ENCODE measurements at places on chromosomes 4 and X.

GRCh38 chr4:61199873-61200186, 296 bp upstream of the ADGRL3 start:
- DNase-seq: no peak

- no peak for DNase-seq
These were observed 165.3 kb upstream of the PPP1R2C start for GRCh38 chrX:42943051-42943974.

- no peak for DNase-seq
These were observed 25.3 kb downstream of the SMIM20 start for GRCh38 chr4:25939330-25939729.

DNA sequence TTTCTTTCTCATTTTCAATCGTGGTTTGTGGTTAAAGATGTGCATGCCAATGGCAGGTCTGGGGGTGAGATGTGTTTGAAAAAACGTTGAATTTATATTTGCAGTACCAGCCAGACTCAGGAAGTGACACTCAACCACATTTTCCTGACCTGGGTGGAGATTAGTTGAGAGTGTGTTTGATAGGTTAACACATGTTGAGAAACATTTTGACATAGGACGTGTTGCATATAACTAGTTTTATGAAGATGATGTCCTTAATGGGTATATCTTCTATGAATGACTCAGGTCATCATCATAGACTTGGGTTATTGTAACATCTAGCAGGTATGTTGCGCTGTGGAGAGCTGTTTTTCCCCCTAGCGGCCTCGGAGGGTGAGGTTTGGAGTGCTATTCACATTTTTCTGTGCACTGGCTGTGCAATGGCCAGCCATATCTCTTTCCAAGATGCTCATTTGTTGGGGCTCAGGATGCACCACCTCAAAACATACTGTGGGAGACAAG, 21.7 kb upstream of the CD38 start:
- DNase-seq: no peak

GRCh38 chr4:85968945-85969819, 390.7 kb downstream of the MAPK10 start:
- DNase-seq: peak; percentile 38

- no peak for DNase-seq
These were observed 1568.9 kb upstream of the PABPC4L start for GRCh38 chr4:135770505-135770904.

DNA sequence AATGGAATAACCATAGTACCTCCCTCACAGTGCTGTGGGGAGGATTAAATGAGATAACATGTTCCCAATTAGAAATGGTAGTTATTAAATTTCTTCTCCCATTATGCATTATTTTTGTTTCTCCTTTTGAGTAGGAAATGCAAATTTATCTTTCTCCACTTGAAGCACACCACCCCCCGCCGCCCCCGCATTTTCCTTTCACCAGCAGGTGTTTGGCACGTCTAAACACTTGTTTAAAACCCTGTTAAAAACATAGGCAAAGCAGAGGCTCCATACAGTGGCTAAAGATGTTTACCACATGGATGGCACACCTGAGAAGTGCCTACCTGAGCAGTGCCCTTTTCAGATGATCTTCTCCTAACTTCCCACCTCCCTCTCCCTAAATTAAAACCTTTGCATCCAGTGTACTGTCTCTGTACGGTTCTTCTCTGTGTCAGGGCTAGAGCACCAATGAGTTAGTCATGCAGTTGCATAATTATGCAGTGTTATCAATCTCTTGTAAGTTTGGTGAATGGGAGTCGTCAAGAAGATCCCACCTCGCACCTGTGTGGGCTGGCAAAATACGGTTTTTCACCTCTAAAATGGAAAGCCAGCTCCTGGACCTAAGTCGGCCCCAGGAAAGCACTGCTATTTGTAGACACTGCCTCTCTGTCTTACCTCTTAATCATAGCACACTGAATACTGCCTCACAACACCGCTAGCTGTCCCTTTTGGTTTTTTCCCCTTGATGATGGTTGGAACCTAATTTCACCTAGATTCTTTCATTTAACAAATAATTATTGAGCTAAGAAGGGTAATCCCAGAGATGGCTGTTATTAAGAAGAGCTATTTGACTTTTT, 122.0 kb downstream of the CT47B1 start:
- DNase-seq: no peak

DNA sequence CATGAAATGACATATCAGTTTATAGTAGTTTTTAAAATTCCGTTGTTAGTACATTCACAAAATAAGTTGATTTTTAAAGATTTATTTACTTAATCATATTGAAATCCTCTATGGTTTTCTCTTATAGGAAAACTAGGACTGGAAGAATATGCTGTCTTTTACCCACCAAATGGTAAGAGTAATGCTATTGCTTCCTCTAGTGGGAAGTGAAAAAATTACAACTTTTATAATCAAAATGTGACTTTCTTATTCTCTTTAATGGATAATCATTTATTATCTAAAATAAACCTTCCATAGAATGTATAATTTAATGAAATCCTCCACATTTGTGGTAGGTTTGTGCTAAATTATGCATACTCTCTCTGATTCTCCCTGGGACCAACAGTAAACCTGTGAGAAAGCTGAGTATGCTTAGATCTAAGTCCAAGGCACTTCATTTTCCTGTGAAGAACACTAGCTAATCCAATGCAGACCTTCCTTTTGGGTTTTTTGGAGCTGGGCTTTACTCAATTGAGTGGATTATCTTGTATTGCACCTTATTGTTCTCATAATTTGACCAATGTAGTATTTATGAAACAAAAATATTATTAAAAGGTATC, 136.2 kb downstream of the TBC1D19 start:
- DNase-seq: no peak

GRCh38 chr4:139202991-139203390, 26.0 kb upstream of the ELF2 start:
- DNase-seq: no peak

DNA sequence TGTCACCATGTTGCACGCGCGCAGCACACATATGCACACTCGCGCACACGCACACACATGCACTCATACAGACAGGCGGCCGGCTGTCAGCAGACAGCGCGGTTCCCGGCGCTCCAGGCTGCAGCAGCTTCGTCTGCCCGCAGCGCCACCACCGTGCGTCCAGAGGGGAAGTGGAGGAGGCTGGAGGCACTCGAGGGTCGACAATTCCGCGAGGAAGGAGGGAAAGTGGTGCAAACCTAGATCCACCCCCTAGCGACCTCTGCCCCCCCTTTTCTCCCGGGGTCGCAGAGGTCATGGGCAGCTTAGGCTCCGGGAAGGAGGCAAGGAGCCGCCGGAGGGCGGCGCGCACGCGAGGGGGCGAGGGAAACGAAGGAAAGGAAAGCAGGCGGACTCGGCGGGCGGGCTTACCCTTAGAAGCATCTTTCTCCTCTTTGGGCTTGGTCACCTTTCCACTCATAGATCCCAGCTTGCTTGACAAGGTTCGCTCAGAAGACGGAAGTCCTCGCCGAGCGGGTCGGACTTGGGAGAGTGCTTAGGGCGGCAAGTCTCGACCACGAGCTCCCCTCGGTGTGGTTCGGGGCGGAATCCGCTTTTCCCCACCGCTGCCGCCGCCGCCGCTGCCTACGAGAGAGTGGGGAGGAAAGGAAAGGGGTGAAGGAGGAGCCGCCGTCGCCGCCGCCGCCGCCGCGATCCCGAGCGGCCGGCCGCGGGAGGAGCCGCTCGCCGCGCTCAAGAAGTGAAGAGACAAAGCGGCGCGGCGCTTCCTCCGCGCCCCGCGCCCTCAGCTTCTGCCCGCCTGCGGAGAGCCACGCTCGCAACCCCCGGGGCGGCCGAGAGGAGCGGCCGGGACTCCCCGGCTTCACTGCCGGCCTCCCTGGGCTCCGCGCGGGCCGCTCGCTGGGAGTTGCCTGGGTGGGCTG, 326.6 kb upstream of the F9 start:
- DNase-seq: no peak

GRCh38 chr4:76779740-76780459, 118.0 kb downstream of the SOWAHB start:
- DNase-seq: no peak

- DNase-seq: no peak
These were observed 232.7 kb downstream of the FSTL5 start for GRCh38 chr4:161931089-161931488.

DNA sequence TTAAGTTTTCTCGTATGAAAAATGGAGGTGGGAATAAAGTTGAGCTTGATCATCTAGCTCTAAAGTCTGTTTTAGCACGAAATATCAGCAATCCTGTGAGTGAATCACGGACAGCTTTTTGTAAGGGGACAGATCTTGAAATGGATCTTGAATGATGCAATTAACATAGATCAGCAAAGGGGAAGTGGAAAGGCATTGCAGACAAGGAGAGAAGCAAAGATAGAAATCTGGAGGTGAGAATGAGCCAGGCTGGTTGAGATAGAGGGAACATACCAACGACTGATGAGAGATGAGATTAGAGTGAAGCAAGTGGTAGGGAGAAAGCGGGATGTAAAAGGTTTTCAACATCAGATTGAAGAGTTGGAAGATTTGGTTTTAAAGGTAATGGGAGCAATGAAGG, 4.6 kb upstream of the DGKK start:
- DNase-seq: no peak

- no peak for DNase-seq
These were observed 40.2 kb upstream of the NHSL2 start for GRCh38 chrX:71870208-71871098.

DNA sequence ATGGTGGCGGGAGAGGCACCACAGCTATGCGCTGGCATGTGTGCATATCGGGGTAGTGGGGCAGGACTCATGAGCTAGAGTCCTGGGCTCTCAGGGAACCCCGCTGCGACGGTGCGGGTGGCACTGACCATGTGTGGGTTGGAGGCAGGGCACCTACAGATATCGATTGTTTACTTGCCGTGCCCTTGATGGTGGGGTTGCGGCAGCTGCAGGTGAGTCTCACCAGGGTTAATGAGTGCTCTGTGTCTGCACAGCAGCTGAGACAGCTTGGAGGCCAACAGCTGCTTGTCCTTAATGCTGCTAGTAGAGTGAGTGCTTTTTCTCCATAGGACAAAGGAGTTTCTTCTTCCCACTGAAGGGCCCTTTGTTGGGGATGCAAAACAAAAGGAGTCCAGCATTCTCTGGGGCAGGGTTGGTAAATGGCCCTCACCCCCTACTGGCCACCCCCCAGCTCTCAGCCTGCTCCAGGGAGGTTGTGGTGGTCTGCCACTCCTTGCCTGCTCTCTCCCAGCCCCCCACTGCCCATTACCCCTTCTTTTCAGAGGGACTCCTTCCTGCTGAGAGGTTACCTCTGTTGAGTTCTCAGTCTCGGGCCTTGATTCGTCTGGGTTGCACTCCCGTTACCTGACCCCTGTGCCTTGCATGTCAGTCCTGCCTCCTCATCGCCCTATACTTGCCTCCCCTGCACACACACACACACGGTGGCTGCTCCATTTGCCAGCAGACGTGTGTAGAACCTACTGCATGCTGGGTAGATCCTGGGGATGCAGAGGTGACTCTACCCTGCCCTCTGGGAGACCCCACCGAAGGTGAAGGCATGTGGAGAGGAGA, 52.8 kb downstream of the TBC1D14 start:
- DNase-seq: peak; percentile 84

DNA sequence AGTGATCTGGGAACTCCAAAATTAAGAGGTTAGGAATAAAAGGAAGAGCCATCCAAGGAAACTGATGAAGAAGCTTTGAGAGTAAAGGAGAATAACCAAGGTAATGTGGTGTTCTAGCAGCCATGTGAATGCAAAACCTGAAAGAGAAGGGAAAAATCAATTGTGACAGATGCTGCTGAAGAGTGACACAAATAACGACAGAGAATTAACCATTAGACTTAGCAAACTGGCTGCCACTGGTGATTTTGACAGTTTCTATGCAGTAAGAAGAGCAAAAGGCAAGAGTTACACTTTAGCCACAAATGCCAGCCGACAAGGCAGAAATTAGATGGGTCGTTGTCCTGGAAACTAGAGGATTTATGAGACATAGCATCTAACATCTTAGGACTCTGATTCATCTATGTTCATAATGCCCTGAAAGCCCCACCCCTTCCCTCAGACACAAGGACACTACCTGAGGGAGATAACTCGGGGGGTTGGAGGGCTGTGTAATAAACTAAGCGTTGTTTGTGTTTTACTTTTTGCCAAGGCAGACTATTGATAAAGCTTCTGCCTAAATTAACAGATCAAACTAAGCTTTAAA, 13.0 kb upstream of the TMEM144 start:
- no peak for DNase-seq

- DNase-seq: no peak
These were observed 15.9 kb downstream of the PLRG1 start for GRCh38 chr4:154534296-154534695.

DNA sequence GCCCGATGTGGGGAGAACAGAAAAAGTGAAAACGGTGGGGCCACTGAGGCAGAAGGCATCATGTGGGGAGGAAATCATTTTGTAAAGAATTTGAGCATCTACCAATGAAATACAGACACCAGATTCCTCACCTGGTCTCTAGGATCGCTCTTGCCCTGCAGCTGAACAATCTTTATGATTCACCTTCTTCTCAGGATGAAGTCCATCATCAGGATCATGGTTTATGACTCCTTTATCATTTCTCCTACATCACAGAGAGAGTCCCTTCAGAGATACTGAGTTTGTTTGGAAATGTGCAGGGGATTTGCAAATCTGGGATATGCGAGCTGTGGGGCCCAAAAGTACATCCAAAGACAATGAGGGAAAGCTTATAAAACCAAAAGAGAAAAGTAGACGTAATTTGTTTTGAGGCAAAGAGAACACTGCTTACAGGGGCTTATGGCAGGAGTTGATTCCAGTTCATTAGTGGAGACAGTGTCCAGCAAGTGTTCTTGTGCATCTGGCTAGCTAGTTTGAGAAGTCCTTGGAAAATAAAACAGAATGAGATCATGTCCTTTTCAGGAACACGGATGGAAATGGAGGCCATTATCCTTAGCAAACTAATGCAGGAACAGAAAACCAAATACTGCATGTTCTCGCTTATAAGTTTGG, 15.3 kb upstream of the ANXA5 start:
- no peak for DNase-seq

DNA sequence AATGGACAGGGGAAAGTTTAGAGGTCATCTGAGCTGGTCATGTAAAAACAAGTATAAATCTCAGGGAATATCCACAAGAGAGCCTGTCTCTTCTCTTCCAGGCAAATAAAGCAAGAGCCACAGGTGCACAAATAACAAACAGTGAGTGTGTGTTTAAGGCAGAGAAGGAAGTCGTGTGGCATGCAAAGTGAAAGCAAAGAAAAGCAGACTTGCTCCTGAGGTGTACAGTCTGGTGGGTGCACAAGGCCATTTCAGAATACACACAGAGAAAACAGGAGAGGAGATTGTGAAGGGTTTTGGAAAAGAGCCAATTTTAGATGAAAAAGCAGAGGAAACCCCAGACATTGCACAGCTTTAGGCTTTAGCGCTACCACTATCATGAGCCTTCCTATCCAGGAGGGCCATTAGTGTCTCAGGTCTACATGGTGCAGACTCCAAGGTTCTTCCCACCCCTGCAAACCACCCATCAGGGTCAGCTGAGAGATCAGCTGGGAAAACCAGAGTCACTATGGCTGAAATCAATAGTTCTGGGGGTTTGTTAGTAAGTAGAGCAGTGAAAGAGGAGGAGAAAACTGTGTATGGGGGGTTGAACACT, 355.8 kb downstream of the KLHL4 start:
- no peak for DNase-seq
